ENCODE measurements at places on chromosomes 3 and 15.

DNA sequence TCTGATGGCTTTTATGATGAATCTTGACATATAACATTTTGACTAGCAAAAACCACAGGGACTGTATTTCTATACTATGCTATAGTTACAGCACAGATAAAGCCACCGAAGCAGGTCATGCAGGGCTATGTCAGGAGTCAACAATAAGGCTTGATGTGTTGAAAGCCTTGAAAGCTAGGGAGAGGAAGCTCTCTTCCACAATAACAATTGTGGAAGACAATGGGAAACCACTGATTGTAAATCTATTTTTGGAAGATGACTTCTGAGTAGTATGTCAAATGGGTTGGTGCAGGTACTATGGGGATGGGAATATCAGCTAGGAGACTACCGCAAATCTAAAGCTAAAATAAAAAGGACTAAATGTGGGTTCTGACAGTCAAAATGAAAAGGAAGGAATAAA is 4.0 kb upstream of the AQR start:
- DNase-seq, result no peak

- DNase-seq, result peak; percentile 76
Observed at GRCh38 chr3:108552267-108553159, 36.7 kb downstream of the CIP2A start.

GRCh38 chr3:147371771-147372340 is 34.5 kb downstream of the ZIC4 start:
- no peak for DNase-seq

DNA sequence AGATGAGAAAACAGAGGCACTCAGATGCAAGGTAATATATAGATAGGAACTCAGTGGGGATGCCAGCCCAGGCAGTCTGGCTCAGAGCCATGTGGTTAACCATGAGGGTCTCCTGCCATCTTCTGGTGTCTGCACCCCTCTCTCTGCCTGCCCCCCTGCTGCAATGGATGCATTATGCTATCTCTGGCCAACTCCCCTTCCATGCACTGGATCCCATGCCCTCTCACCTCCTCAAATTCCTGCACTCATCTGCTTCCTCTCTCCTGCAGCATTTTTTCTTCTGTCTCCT is 163.2 kb downstream of the STT3B start:
- DNase-seq, result no peak

GRCh38 chr3:151356794-151357462 is 27.6 kb upstream of the P2RY13 start:
- DNase-seq, result no peak

DNA sequence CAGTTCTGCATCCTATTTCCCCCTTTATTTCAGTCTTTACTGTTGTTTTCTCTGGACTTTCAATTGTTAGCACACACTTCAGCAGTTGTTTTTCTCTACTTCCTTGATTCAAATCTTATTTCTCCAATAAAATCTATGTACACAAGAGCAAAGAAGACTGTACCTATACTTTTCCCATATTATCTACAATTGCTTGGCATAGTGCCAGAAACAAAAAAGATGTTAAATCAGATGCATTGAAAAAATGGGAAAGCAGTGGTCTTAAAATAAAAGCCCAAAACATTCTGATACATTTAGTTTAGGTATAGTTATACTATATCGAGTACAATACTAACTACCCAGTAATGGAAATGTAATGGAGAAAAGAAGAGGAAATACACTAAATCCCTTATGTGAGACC is 265.1 kb downstream of the UBE2E2 start:
- no peak for DNase-seq

DNA sequence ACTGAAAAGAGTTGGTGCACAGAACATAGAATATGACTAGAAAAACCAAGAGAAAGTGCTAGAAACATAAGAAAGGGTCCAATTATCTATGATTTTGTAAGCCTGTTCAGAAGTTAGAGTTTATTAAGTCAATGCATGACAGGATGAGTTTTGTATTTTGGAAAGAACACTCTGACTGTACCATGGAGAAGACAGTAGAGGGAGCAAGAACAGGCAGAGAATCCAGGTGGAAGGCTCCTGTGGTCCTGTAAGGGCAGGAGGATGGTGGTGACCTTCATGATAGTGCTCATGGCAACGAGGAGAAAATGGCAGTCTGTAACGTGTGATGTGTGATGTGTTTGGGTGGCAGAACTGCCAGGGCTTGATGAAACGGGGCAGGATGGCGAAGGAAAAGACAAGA is 249.1 kb downstream of the CTNNB1 start:
- DNase-seq, result no peak

- DNase-seq, result peak; percentile 88
Observed at GRCh38 chr3:57397175-57398026, 104.9 kb upstream of the ASB14 start.

DNA sequence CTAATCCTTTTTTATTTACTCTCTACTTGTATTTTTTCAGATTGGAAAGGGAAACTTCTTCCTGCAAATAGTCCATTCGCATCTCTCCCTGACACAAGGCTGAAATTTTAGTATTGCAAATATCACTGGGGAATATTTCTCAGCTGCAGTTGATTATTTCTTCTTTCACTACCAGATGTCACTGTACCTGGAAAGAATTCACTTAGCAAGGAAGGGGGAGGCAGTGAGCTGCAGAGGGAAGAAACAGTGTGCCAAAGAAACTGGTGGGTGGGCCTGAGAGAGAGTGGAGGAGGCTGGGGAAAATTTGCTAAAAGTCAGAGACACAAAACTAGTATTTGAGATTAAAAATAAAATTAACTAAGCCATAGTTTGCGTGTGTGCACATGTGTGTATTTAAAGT is 142.3 kb upstream of the STT3B start:
- DNase-seq, result no peak

DNA sequence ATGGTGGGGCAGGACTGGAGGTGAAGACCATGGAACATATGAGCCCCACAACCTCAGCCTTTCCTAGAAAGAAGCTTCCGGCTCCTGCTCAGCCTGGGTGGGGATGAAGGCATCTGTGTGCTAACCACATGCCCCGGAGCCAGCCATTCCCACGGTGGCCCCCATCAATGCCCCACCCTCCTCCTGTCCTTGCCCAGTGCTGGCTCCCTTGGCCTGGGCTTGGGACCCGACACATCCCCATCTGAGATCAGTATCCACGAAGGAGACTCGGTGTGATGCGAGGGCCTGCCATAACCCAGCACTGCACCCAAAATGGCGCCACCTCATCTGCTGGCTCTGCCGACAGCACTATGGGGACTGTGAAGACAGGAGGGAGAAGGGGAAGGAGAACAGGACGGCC is 16.5 kb upstream of the PLXND1 start:
- DNase-seq, result no peak

GRCh38 chr3:129007792-129008191 is 6.7 kb downstream of the EFCC1 start:
- no peak for DNase-seq

GRCh38 chr3:55000546-55000945 is 72.7 kb upstream of the LRTM1 start:
- DNase-seq, result no peak

DNA sequence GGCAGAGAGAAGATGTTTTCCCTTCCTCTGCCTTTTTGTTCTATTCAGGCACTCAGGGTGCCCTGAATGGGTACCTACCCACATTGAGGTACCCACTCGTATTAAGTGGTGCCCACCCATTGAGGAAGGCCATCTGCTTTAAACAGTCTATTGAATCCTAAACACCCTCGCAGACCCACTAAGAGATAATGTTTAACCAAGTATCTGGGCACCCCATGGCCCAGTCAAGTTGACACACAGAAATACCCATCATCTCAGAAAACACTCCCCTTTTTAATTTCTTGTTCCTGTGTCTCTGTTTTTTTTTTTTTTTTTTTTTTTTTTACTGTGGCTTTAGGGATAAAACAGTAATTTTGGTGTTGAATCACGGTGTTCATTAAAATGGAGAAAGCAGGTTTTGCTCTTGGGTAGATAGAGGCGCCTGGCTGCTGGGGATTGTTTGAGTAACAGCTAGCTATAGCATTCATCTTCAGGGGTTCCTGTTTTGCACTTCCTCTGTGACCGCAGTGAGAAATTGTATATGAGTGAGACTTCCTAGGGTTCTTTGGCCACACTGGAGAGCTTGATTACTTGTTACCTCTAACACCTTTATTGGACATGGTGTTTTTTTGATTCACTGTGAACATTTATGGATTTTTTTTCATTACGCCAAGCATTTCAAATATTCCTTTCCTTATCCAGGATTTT is 259.1 kb downstream of the PTPRG start:
- peak; percentile 88 for DNase-seq

GRCh38 chr3:16608816-16609215 is 3.6 kb upstream of the DAZL start:
- DNase-seq, result no peak

GRCh38 chr3:62587169-62587568 is 213.8 kb upstream of the FEZF2 start:
- no peak for DNase-seq

DNA sequence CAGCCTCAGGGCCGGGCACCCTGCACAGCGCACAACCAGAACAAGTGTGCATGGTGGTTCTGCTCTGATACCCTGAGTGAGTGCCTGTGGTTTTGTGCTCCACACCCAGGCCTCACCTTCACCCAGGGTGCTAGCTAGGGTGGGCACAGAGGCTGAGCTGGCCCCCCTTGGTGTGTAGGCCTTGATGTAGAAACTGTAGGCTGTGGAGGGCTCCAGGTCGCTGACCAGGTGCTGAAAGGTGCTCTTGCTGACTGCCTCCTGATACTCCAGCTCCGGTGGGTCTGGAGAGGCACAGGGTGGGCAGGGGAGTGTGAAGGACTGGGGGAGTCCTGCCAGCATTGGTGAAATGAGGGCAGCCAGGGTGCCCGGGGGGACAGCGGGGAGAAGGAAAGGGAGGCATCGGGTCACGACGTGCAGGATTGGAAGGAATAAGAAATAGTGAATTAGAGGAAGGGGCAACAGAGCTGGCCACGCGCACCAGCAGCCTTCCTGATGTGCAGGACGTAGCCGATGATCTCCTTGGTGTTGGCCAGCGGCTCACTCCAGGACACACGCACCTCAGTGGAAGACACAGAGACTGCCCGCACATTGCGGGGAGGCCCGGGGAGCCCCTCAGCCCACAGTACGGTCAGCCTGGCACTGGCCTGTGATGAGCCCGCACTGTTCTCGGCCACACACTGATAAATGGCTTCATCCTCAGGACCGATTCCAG is 26.6 kb downstream of the RNU5B-1 start:
- peak; percentile 6 for DNase-seq

- no peak for DNase-seq
Observed at GRCh38 chr3:13626396-13626795, 77.5 kb downstream of the FBLN2 start.

- DNase-seq, result no peak
Observed at GRCh38 chr15:90540768-90541167, 11.0 kb downstream of the CRTC3 start.

DNA sequence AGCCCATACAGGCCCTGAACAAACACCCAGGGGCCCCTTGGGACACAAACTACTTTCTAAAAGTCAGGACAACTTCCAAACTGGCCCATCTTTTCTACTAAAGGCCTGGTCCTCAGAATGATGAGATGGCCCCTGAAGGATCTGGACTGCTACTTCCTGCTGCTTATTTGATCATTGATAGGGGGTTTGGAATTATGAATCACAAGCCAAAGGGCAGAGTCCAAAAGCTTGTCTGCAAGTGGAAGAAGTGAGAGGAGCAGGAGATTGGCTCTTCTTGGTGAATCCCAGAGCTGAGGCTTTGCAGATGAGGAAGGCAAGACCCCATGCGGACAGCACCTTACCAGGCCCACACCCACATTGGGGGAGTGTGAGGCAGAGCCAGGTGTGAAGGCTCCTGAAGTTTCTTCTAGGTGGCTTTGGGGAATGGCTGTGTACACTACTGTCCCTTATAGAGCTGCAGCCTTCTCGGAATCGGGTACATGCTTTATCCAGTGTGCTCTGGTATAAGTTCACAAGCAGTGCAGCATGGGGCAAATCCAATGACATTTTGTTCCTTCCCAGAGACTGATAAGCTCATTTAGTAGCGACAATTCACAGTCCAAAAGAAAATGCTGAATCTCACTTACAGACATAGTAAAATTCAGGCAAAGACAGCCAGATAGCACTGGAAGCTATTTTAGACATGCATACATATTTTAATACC is 133.1 kb downstream of the RORA start:
- DNase-seq, result no peak

DNA sequence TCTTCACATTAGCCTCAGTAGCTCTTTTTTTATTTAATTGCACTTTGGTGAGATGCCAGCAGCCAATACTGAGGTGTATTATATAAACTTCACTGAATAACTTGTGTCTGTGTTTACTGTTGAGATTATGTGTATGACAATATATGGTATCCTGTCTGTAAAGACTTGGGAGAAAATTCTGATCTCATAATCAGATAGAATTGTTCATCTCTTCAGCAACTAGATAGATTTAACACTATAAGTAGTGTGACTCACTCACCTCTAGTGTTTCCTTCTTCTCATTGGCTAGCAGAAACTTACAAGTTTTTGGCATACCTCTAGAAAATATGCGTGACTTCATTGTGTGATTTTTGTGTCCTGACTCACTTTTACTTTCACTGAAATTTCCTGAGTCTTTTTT is 67.6 kb upstream of the TGFBR2 start:
- no peak for DNase-seq

- DNase-seq, result no peak
Observed at GRCh38 chr3:102125994-102126368, 276.7 kb downstream of the NFKBIZ start.

DNA sequence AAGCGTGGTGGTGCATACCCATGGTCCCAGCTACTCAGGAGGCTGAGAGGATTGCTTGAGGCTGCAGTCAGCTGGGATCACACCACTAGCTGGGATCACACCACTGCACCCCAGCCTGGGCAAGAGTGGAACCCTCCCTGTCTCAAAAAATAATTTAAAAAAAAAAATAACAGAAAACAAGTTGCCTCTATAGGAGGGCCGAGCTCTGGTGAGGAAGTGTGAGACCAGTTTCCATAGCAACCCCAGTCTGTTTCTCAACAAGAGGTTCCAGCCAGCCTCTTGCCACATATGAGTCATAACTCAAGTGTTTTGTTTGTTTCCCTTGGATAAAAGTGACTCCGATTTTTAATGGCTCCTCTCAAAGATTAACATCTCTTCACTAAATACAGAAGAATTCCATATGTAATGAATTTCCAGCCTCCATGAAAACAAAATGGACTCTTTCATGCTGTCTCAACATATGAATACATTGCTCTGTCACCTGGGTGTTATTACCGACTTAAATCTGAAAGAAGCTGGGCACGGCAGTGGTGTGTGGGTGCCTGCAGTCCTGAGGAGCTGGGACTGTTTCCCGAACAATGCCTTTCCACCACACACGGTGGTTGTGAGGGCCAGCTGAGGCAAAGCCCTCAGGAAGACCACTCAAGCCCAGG is 19.7 kb downstream of the TMEM43 start:
- DNase-seq, result peak; percentile 96

All from Kasumi-1 (cell line).